ENCODE measurements at places on chromosomes 5 and 9.

GRCh38 chr5:150203832-150204589 is 14.1 kb downstream of the SLC6A7 start:
- no peak for DNase-seq

- no peak for DNase-seq
Observed at GRCh38 chr5:91977579-91977978, 594.5 kb upstream of the ARRDC3 start.

DNA sequence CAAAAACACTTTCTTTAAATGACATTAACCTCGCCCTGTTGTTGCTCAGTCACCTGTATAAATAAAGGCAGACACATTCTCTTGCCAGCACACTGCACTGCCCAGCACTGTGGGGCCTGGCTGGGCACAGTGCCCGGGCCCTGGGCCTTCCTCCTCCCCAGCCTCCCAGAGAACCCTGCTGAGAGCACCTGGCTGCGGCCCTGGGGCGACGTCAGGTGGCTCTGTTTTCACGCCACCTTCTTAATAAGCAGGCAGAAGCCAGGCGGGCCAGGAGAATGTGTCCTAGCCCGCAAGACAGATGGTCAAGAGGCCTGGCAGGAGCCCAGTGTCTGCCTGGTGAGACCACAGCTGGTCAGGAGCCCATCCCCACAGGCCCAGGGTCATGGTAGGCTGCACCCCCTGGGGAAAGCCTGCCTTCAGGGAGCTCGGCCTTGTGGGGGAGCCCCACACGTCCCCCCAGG is 8.2 kb upstream of the AGPAT2 start:
- peak; percentile 79 for DNase-seq

- DNase-seq, result no peak
Observed at GRCh38 chr5:126481243-126481642, 58.0 kb downstream of the GRAMD2B start.

- DNase-seq, result no peak
Observed at GRCh38 chr5:7398596-7399280, 2.8 kb downstream of the ADCY2 start.

- DNase-seq, result no peak
Observed at GRCh38 chr5:135709208-135709575, 125.3 kb upstream of the SLC25A48 start.

DNA sequence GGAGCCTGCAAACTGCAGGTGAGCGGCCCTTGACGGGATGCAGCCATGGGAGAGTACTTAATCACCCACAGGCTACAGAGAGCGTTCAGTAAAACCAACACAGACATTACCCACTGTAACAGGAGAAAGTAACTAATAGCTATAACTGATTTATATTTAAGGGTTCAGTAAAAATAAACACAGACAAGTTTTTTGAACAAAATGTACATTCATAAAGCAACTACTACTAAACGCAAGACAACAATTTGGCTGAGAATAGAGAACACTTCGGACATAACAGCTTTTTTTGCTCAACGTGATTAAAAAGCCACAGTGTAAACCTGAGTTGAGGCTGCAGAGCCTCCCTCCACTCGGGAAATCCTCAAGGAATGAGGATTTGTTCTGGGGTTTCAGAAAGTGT is 61.7 kb downstream of the LIFR start:
- DNase-seq, result no peak

- no peak for DNase-seq
Observed at GRCh38 chr5:151534350-151534749, 56.8 kb downstream of the FAT2 start.

- DNase-seq, result no peak
Observed at GRCh38 chr9:133683586-133684120, 47.5 kb downstream of the DBH start.

DNA sequence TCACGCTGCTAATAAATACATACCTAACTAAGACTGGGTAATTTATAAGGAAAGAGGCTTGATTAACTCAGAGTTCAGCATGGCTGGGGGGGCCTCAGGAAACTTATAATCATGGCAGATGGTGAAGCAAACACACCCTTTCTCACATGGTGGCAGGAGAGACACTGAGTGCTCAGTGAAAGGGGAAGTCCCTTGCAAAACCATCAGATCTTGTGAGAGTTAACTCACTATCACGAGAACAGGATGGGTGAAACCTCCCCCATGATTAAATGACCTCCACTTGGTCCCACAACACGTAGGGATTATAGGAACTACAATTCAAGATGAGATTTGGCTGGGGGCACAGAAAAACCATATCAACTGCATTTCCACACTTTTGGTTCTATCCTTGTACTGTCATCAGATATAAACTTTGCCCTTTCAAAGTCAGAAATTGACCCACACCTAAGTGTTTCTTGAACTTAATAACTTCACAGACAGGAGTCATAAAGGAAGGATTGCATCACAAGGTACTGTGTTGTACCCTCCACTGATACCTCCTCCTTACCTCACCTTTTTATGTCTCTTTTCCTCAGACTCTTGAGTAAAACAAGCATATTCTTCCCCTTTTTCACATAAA is 319.1 kb upstream of the PIK3R1 start:
- DNase-seq, result no peak

DNA sequence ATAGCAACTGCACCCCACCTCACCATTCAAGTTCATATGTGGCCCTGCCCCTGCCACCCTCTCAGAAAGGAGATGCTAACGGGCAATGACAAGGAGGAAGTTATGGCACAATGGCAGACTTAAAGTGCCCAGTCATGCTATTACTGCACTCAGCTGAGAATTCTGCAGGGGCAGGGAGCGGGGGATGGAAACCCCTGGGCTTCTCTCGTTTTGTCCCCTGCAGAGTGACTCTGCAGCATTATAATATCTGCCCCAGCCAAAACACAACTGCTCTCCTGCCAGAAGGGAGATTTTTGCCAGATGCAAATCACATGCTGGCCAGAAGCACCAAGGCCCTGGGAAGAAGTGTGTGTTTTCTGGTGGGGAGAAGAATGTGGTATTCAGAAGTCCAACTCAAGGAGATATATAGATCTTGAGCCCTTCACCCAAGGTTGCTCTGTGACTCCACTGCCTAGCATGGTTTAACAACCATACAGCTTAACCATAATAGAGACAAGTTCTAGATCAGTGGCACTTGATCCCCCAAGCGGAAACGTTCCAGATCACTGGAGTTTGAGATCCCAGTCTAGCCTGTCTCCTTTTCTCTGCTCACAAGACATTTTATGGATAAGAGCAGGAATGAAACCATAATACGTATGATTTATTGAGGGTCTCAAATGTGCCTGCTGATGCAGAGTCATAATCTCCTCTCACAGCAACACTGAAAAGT is 207.0 kb upstream of the MAP3K1 start:
- peak; percentile 71 for DNase-seq

DNA sequence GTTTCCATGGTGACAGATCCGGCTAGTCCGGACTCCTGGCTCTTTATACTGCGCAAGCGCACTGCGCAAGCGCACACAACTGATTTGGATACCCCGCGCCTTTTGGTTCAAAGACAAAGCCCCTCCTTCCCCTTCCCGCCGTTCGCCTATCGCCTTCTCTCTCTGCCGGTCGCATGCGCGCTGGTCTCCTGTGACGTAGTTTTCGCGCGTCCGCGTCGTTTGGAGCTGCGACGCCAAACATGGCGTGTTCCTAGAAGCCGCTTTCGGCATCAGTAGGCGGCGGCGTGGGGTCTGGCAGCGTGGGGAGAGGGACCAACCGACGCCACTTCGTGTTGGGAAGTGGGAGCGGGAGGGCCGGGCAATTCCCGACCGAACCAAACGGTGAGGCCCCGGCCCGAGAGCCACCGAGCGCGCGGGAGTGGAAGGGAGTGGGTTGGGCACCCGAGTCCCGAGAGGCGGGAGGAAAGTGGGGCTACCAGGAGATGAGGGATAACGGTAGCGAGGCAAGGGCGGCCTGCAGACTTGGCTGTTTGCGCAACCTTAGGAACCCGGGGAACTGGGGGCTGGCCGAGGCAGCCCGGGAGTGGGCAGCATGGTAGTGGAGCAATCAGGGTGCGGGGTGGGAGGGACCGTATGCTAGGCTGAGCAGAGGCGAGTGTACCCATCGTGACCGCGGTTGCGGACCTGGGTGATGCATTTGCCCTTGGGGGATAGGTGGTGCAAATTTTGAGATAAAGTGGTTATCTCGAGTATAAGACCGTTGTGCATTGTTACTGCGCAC is at the start of gene IPO11:
Gene IPO11 (plus strand): TSS at position 215 of the 781 bp plus-strand sequence. CDS start 24,517 bp downstream, outside the sequence.
- DNase-seq, result peak; percentile 99

- DNase-seq, result no peak
Observed at GRCh38 chr5:10485142-10485795, 43.6 kb downstream of the ROPN1L start.

- peak; percentile 64 for DNase-seq
Observed at GRCh38 chr5:3694819-3695218, 99.2 kb downstream of the IRX1 start.

- no peak for DNase-seq
Observed at GRCh38 chr5:99037668-99038067, 108.9 kb upstream of the CHD1 start.

Data from kidney tubule cell (primary cell).